ENCODE measurements at places on chromosomes 7 and 10. TPM values are rescaled to one million over a fixed set of nuclear protein-coding genes. Genes with fewer than 3 reads are reported as not detected.

Gene PTPN12
- 136 TPM for total RNA-seq

Gene AGK
- total RNA-seq: 51.0 TPM

Gene ZNF488
- 0.63 TPM for total RNA-seq

GRCh38 chr7:95549818-95550529 lies 46.3 kb downstream of the PDK4 start:
- DNase-seq: peak; percentile 80

DNA sequence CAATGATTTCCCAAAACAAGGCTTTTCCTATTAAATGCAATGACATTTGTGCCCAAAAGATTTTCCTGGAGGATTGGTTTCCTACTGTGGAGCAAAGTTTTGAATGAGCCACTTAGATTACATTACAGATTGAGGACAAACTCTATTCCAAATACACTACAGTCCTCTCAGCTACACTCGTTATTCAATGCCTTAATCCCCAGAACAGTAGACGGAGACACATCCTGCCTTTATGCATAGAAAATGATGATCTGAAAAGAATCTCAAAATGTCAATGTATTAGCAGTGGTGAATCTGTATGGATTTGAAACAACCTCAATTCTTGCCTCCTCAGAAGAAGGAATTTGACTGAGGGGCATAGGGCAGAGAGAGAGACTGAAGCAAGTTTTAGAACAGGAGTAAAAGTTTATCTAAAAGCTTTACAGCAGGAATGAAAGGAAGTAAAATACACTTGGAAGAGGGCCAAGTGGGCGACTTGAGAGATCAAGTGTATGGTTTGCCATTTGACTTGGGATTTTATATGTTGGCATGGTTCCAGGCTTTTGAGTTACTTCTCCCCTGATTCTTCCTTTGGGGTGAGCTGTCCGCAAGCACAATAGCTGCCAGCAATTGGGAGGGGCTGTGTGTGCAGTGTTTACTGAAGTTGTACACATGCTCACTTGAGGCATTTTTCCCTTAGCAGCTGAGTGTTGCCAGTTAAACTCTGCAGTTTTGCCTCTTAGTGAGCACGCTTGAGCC lies 891.9 kb upstream of the MBL2 start:
- peak; percentile 78 for DNase-seq

Data from urinary bladder (tissue), 4 donors.